ENCODE measurements at places on chromosomes 2 and 18. TPM values are rescaled to one million over a fixed set of nuclear protein-coding genes. Genes with fewer than 3 reads are reported as not detected.

The CTLA4 gene
- total RNA-seq = not detected

The CYS1 gene
- total RNA-seq = not detected

The C2orf80 gene
- total RNA-seq = not detected

The ECEL1 gene
- total RNA-seq = not detected

The SERPINB11 gene
- not detected for total RNA-seq

The SPR gene
- 74.0 TPM for total RNA-seq

The DNER gene
- total RNA-seq = under 0.01 TPM

The HOXD4 gene
- total RNA-seq = 0.65 TPM

The C2orf78 gene
- total RNA-seq = not detected

The PKP4 gene
- total RNA-seq = 20.7 TPM

The MAL gene
- not detected for total RNA-seq

The DES gene
- 1.2 TPM for total RNA-seq

The LTBP1 gene
- 80.9 TPM for total RNA-seq

The VWC2L gene
- total RNA-seq = not detected

The VWA3B gene
- total RNA-seq = not detected

The HOXD9 gene
- 1.3 TPM for total RNA-seq

The WDR12 gene
- 31.8 TPM for total RNA-seq
